ENCODE measurements at places on chromosomes 12 and 14. TPM values are rescaled to one million over a fixed set of nuclear protein-coding genes. Genes with fewer than 3 reads are reported as not detected.
A peak's percentile ranks its signal among the peaks of the same experiment; 100 is the strongest.

DNA sequence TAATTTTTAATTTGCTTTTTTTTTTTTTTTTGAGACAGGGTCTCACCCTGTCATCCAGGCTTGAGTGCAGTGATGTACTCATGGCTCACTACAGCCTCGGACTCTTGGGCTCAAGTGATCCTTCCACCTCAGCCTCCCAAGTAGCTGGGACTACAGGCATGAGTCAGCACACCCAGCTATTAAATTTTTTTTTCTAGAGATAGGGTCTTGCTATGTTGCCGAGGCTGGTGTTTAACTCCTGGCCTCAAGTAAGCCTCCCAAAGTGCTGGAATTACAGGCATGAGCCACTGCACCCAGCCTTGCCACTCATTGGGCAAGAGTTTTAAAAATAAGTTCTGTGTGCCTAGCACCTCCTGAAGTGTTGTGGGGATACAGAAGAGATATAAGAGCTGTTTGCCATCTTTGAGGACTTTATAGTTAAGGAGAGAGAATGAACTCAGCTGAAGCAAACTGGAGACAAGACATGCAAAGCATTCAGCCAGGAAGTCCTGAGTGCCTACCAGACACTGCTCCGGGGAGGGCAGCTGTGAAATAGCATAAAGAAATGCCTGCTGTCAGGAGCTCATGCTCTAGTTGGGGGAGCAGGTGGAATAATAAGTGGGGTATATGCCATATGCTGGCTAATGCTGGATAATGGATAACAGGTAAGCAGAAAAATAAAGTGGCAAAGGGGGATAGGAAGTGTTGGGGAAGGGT is 15.0 kb upstream of the EMP1 start:
- no peak for DNase-seq

DNA sequence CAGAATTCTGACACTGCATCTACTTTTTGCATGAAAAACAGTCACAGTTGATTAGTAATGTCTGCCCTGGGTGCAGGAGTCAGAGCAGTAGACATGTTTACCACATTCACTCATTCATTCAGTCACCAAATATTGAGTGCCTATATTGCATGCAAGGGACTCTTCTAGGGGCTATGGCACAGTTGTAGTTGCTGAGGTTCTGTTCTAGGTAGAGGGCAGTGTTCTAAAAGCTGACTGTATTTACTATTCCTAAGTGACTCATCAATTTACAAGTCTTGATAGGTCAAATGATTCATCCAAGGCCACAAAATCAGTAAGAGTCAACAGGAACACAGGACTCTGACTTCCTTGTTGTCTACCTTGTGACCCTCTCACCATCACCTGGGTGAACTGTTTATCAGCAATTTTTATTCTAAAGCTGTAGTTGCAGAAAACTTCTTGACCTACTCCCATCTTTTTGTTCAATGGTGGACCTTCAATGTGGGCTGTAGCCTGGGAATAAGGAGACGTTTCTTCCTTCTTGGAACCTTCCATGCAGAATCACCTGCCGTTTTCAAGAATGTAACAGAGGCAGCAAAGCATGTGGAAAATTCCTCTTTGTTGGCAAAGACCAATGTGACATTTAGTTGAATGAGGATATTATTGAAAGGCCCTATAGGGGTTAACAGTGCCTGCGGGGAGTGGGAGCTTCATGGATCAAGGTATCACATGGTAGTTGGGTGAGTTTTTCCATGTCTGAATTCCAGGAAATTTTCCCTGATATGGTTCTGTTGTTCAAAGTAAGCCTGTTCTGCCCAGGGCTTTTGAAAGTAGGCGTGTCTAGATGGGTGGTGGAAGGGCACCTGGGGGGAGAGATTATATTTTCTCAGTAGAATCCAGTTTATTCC is 223.2 kb downstream of the KTN1 start:
- DNase-seq = no peak

DNA sequence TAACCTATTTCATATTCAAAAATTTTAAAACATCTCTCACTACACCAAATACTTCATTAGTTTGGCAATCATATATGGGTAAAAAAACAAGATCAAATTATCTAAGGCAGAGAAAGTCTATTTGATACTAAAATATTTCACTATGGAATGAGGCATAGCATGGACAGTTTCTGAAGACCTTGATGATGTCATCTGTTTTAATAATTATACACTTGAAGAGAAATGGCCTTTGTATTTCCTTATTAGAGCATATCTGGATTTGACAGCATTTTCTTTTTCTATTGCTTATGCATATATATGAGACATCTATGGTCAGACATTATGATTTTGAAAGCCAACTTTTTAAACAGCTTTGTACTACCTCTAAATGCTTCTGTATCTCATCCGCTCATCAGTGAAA is 88.6 kb downstream of the DDHD1 start:
- DNase-seq = no peak

GRCh38 chr14:66045572-66046021 is 440.6 kb upstream of the CCDC196 start:
- DNase-seq = peak; percentile 70

GRCh38 chr14:54920052-54920451 is 17.4 kb upstream of the GCH1 start:
- no peak for DNase-seq

Gene CPNE6
- total RNA-seq = not detected

DNA sequence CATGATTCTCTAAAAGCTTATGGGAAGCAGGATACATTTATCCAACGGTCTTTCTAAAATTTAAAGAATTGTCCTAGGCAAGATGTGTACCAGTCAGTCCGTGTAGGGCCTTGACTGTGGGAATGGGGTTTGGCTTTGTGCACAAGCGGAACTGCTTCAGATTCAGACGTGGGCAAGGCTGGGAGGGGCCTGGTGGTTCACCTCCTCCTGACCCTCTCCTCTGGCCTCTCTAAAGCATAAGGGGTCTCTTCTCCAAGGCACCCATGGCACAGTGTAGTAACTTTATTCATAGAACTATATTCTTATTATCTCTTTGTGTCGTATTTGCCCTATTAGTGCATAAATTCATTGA is 121.2 kb upstream of the PTPRB start:
- no peak for DNase-seq

DNA sequence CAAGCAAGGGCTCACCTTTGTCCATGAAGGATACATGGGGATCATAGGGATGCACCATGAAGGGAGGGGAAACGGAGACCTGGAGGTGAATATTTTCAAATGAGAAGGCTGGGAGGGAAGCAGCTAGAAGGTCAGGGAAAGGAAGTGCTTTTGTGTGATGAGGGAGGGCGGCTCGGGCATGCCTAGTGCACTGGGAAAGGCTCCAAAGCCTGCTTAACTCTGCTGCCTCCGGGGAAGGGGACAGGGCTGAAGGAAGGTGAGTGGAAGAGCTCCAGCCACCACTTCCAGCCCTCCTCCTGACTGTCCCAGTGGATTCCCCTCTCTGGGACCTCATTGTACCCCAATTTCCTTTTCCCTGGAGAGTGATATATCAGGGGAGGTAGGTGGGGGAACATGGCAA is 149.4 kb upstream of the PRMT8 start:
- no peak for DNase-seq

Gene HOXC12
- total RNA-seq = not detected

DNA sequence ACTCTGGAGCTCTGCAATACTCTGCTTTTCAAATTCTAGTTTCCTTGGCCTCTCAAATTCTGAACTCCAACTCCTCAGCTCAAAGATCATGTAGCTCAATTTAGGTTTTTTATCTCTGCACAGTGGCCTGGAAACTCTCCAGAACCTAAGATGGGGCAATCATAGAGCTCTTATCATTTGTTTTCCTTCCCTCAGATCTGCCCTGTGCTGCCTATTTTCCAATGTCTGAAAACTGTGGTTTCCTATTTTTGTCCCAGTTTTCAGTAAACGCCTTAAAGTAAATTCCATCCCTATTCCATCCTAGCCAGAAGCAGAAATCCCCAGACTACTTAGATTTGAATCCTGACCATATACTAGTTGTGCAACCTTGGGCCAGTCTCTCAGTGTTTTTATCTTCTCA is 73.2 kb downstream of the CEP83 start:
- peak; percentile 28 for DNase-seq

- DNase-seq = no peak
Observed at GRCh38 chr12:102976609-102977280, 19.3 kb downstream of the ASCL1 start.

DNA sequence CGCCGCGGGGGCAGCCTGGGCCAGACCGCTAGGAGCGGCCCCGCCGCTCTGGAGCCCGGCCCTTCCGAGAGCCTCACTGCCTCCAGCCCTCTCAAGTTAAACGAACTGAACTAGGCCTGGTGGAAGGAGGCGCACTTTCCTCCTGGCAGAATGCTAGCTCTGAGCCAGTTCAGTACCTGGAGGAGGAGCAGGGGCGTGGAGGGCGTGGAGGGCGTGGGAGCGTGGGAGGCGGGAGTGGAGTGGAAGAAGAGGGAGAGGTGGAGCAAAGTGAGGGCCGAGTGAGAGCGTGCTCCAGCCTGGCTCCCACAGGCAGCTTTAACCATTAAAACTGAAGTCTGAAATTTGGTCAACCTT is 5.3 kb downstream of the LTB4R start:
- no peak for DNase-seq

GRCh38 chr14:89927186-89927865 is 27.2 kb downstream of the EFCAB11 start:
- DNase-seq = no peak

Gene CBLN3
- 1.0 TPM for total RNA-seq

GRCh38 chr14:80388980-80389711 is 177.8 kb upstream of the DIO2 start:
- no peak for DNase-seq

Gene CLECL1
- not detected for total RNA-seq

Gene TMEM52B
- not detected for total RNA-seq

DNA sequence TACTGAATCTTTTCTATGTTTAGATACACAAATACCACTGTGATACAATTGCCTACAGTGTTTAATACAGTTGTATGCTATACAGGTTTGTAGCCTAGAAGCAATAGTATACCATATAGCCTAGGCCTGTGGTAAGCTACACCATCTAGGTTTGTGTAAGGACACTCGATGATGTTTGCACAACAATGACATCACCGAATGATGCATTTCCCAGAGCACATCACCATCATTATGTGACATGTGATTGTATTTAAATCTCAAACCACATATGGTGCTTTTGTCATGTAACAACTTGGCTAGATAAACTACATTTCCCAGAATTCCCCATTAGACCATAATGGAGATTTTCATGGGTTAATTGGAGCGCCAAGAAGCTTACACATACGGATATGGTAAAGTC is 128.4 kb upstream of the CPNE8 start:
- DNase-seq = no peak

DNA sequence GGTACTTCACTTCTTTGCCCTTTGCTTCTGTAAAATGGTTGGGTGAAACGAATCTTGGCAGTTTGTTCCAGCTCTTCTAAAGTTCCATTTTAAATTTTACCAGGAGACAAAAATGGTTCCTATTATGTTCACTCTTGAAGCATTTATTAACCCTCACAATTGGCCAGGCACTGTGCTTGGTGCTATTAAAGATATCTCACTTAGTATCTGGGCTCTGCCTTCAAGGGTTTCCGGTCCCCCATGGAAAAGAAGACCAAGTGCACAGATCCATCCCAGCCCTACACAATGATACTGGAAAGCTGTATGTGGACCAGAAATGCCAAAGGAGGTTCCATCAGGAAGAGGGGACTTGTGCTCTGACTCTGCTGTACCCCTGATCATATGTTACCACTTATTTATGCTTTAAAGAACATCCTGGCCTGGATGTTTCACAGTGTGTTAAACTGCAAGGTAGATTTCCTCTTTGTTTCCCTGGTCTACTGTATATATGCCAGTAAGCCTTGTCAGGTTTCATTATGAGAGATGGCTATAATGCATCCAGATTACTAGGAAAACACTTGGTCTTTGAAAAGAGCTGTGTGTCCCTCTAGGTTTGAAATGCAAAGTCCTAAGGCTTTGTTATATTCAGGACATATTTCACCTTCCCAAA is 154.8 kb downstream of the PRKCH start:
- DNase-seq = no peak

Gene ANKRD33
- not detected for total RNA-seq

DNA sequence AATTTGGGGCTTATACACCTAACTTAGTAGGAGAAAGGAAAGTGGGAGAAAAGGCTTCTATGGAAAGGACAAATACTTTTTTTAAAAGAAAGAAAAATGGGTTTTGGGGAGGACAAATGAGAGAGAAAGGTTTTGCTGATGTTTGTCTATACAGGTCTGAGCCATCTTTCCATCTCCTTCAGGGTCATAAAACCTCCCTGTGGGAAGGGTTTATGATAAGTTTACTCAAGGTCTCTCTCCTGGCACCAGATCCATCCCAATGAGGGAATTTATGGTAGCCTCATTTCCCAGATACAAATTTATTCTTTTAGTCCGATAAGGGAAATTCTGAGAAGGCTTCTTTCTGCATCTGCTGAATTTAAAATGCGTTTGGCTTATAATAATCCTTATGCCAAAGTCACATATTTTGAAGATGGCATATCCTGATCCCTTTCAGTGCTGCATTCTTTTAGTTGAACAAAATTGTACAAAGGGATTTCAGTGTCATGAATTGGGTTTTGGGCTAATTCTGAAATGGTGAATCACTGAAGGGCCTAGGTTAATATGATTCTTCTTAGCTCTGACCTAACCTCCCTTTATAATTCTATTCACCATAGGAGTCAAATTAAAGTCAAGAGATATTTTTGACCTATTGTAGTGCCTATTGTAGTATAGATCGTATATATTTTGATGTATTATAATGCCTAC is 173.5 kb upstream of the DYRK2 start:
- DNase-seq = no peak

DNA sequence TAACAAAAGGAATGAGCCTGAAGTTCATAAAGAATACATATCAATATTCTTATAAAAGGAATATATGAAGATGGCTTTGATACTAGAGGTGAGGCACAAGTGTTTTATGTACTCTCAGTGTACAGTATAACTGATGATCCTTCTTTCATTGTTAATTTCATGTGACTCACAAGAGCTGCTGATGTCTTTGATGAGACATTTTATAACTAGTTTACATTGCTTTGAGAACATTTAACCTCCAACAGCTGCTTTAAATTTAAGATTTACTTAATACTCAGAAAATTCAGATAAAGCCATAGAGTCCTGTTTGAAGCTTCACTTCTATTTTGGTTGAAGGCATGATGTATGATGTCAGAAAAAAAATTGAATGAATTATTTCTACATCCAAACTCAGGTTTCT is 59.8 kb downstream of the WASHC4 start:
- no peak for DNase-seq

DNA sequence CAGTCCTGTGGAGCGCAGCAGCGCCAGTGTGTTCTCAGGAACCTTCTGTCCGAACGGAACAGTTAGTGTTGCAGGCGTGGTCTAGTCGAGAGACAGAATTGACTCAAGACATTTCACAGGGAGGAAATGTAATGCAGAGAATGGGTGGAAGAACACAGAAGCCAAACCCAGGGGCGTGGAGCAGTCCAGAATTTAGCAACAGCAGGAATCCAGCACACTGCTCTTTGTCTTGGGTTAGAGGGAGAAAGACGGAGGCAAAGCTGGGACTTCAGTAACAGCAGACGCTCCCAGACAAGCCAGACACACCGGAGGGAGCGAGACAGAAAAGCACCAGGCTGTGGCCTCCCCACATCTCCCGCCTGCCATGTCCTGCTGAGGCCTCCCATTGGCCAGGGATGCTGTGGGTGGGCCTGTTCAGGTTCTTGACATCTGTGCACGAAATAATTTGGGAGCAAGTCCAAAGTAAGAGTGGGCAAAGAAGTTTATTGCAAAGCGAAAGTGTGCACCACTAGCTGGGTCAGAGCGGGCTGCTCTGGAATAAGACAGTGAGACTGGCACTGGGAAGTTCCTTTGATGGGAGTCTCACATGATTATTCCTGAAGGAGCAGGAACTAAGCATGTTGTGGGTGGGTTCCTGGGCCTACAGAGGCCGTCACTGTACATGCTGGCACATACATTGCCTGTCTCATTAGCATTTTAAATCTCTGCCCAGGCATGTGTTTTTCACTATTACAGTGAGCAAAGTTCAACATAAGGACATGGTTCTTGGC is 339.3 kb upstream of the SFSWAP start:
- DNase-seq = no peak

Data from heart left ventricle (tissue), 16 donors.